ENCODE measurements at places on chromosomes 12 and 14.

GRCh38 chr12:120265473-120266179, at the start of gene PXN:
TSS of gene PXN (minus strand) at chr12:120265730. CDS start at chr12:120265629, 101 bp downstream.
- peak; percentile 93 for DNase-seq

DNA sequence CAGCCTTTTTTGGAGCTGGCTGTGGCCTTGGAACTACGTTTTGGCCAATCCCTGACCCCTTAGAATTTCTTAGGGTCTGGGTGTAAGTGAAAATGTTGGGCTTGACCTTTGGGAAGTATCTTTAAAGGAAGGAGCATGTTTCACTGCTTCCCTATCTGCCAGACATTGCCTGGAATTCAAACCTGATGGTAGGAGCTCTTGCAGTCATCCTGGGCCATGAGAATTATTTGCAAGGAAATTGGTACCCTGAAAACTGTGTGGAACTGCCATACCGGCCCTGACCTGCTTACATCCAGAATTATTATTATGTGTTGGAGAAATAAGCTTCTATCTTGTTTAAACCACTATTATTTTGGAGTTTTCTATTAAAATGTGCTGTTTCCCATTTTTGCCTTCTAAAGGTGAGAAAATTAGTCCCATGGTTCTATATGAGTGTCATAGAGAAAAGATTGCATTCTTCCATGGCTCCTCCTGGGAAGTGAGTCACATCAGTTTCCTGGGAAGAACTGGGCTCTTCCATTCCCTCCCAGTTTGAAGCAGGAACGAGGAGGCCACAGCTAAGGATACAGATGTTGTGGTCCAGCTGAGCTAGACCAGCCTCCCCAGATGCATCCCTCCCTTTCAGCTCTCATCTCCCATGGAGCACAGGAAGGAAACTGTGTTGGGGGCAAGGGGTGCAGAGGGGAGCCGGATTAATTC, 9.5 kb upstream of the PGF start:
- DNase-seq, result no peak

GRCh38 chr12:127174881-127175280, 1092.1 kb upstream of the TMEM132C start:
- no peak for DNase-seq

DNA sequence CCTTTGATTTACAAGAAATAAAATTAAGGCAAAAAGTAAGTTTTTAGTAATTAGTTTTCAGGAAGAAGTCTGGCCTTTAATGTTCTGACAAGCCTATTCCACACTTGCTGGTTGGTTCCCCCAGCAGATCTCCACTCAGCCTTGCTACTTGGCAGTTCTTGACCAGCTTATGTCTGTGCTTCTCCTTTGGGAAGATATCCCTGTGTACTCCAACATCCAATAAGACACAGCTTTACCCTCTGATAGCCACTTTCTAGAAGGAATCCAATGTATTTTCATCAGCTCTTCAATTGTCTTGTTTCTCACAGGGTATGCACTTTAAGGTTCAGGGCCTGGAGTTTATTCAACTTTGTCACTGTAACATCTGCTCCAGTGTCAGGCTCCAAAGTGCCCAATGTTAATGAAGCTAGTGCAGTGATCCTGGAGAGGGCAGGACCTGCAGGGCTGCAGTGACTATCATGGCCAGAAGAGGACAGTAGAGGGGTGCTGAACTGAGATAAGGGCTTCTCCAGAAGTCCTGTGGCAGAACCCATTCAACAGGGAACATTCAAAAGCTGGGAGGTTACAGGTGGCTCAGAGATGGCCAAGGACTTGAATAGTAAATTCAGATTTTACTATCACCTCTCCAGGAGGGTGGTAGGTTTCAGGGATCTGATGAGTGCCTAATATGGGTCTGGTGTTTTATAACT, 22.9 kb downstream of the JKAMP start:
- DNase-seq, result peak; percentile 53

GRCh38 chr12:94815958-94816357, 165.6 kb upstream of the TMCC3 start:
- DNase-seq, result no peak

DNA sequence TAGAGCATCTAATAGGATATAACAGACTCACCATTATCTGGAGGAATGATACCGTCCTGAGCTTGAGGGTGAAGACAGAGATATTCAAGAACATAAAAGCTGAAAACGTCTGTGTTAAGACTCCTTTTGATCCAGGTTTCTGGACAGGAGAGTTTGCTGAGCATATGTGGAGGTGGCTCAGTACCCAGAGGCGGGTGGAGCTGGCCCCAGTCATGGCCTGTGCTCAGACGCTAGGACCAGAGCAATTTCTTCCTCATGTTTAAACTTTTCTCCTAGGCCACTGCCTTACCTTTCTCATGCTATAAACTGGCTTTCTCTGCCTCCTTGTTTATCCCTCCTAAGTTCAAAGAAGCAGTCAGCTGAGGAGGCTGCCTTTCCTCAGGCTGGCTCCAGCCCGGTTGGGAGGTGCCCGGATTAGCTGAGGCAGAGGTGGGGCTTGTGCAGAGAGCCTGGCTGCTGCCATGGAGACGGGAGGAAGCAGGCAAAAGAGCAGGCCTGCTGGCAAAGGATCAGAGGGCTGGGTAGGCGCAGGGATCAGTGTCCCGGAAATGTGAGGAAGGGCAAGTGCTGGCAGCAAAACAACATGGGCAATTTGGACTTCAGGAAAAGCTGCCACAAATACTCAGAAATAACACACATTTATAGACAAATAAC, 13.7 kb downstream of the COA8 start:
- DNase-seq, result peak; percentile 82

GRCh38 chr14:60632257-60632656, 17.0 kb downstream of the SIX1 start:
- DNase-seq, result no peak

DNA sequence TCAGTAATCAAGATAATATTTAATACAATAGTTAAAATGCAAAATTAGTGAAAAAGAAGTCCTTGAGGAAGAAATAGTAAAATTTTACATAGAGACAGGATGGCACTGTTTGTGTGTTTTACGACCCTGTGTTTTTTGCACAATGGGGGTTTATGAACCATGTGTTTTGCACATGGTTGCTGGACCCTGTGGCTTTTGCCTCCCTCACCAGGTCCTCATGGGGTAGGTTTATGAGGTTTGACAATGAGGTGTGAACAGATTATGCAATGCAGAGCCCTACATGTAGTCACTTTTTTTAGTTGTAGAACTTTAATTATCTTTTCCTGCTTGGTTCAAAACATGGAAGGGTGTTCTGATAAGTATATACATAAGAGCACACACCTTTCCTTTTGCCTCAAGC, 366.3 kb upstream of the FAR2 start:
- DNase-seq, result no peak

GRCh38 chr12:27592548-27592947, 68.5 kb downstream of the PPFIBP1 start:
- DNase-seq, result peak; percentile 61

DNA sequence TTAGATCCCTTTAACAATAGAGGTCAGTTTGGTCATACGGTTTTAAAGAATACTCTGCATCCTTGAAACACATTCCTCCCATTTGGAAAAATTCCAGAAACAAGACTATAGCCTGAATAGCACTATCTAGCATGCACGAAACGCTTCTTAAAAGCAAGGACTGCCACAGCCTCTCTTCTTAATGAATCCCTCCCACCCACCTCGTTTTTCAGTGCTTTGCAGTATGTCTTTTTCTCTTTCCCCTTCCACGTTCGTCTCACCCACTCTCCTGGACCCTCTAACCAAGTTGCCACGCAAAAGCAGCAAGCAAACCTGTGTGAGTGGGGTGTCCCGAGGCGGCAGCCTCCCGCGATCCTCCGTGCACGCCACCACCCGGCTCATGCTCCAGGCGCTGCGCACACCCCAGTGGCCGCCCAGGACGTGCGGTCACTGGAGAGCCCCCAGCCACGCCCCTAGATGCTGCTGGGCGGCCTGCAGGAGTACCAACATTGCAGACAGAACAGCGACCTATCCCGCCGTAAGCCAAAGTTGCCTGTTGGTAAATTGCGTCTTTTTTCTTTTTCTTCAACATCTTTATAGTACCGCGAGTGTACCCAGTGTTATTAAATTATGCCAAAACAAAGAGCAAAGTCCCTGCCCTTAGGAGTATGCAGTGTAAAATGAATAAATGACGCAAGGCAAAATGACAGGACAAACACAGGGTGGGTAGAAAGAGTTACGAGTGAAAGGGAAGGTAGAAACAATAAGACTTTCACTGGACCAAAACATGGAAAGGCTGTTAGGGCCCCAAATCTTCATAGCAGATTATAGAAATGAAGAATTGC, at the start of gene SLC38A4:
TSS of gene SLC38A4 (minus strand) at position 407 of the 824 bp plus-strand sequence. CDS start 32,926 bp downstream, outside the sequence.
- DNase-seq, result peak; percentile 54

DNA sequence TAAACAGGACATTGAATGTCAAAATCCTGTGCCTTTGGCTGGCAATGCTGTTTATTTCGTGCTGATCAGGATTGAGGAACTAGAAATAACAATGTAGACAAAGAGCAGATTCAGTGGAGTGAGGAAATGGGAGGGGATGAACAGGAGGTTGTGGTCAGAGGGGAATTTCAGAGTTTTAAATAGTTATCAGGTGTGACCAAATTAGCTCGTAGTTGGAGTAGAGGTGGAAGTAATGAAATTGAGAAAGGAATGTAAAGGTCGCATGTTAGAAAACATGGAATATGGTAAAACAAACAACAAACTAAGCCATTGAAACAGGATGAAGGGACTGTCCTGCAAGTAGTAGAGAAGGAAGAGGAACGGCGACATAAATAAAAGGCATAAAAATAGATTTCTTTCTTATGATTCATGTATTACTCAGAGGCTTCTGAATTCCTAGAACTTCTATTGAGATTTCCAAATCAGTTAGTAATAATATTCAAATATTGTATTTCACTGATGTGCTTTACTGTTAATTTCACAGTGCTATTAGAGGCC, 9.5 kb upstream of the SAV1 start:
- no peak for DNase-seq

DNA sequence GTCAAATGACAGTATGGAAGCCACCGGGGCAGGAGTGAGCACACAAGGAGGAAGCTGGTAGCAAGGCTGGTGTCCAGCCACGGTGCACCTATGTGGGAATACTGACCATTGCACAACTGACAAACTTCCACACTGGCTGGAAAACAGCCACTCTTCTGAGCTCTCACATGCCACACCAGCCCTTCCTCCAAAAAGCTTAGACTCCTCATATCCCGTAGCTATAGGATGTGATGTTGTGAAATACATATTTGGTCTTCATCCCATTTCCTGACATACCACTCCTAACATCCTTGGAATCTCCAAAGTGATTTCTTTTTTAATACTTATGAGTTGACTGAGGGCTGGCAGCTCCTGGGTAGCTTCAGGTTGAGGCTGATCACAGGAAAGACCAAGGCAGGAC, 103.6 kb downstream of the NTF3 start:
- no peak for DNase-seq

Data from right forelimb (tissue), 1 donor.